ENCODE measurements at places on chromosomes 4 and X. TPM values are rescaled to one million over a fixed set of nuclear protein-coding genes. Genes with fewer than 3 reads are reported as not detected.

The CLGN gene
- total RNA-seq: not detected

The CITED1 gene
- total RNA-seq: not detected

The CFAP97 gene
- total RNA-seq: 18.8 TPM

The KIF4A gene
- total RNA-seq: not detected

The ARHGEF6 gene
- 33.2 TPM for total RNA-seq

The LIMCH1 gene
- total RNA-seq: not detected

The NHSL2 gene
- total RNA-seq: 0.60 TPM

The HMX1 gene
- not detected for total RNA-seq

The ZAR1 gene
- not detected for total RNA-seq

The RASL11B gene
- total RNA-seq: not detected

The HSFX4 gene
- not detected for total RNA-seq

The SYP gene
- 0.65 TPM for total RNA-seq

The GLRA2 gene
- total RNA-seq: not detected

The GNRHR gene
- total RNA-seq: not detected

The FGFBP2 gene
- 8.2 TPM for total RNA-seq

The GAGE13 gene
- not detected for total RNA-seq

The C4orf51 gene
- not detected for total RNA-seq

The AREG gene
- total RNA-seq: 52.8 TPM

The HHIP gene
- total RNA-seq: not detected

The NR3C2 gene
- total RNA-seq: 32.4 TPM

The SSX5 gene
- not detected for total RNA-seq

The CRMP1 gene
- not detected for total RNA-seq

The OTC gene
- not detected for total RNA-seq

The PLXNB3 gene
- total RNA-seq: 0.50 TPM

Data from CD8-positive, alpha-beta T cell (primary cell).